ENCODE measurements at places on chromosomes 6 and 20.

- no peak for DNase-seq
Measured at GRCh38 chr20:19016140-19016497, 196.3 kb upstream of the SLC24A3 start.

- no peak for DNase-seq
Measured at GRCh38 chr6:36625158-36625919, 31.2 kb downstream of the SRSF3 start.

- no peak for DNase-seq
Measured at GRCh38 chr20:59668926-59669850, 64.8 kb downstream of the PHACTR3 start.

GRCh38 chr6:56363796-56364430 lies 116.5 kb upstream of the COL21A1 start:
- DNase-seq: no peak
